ENCODE measurements at places on chromosomes 3 and 15. TPM values are rescaled to one million over a fixed set of nuclear protein-coding genes. Genes with fewer than 3 reads are reported as not detected.

DNA sequence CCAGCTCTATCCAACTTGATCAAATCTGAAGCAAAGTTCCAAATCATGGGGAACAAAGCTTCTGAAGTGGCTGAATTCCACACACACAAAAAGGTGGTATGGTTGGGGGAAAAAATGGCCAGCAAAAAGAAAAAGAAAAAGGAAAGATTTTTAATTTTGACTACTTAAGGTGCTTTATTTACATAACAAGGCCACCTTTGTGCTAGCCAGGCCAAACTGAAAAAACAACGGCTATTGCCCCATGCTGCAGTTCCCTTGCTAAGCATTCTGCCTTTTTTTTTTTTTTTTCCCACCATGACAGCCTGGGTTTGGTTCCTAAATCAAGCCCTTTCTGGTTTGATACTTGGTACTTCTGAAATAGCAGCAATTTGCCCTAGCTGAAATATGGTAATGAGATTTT is 66.5 kb upstream of the DAZL start:
- H3K27ac ChIP-seq = no peak overlapping the region
- peaks cover 5% of the 10 kb centered on the region for H3K27me3 ChIP-seq
- H3K4me3 ChIP-seq = no peak overlapping the region
- no peaks in the 10 kb centered on the region for H3K4me1 ChIP-seq
- DNase-seq = no peak
- H3K36me3 ChIP-seq = no peaks in the 10 kb centered on the region

DNA sequence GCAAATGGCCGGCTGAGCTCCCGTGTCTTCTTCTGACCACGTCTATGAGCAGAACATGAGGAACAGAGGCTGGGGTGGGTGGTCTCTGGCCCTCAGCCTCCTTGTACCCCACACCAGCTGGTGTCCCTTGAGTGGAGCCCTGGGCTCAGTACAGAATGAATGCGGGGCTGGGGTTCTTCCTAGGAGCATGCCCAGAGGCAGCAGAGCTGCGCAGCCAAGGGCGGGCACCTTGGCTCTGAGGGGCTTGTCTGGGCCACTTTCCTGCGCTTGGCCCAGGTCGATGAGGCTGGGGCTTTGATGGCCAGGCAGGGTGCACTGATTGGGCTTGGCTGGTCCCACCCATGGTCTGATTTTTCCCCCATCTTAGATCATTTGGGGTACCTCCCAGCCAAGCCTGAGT is 6.4 kb downstream of the SCN5A start:
- H3K4me3 ChIP-seq = no peak overlapping the region
- H3K27me3 ChIP-seq = peaks cover 43% of the 10 kb centered on the region
- no peaks in the 10 kb centered on the region for H3K4me1 ChIP-seq
- no peaks in the 10 kb centered on the region for H3K36me3 ChIP-seq
- DNase-seq = peak; percentile 43

DNA sequence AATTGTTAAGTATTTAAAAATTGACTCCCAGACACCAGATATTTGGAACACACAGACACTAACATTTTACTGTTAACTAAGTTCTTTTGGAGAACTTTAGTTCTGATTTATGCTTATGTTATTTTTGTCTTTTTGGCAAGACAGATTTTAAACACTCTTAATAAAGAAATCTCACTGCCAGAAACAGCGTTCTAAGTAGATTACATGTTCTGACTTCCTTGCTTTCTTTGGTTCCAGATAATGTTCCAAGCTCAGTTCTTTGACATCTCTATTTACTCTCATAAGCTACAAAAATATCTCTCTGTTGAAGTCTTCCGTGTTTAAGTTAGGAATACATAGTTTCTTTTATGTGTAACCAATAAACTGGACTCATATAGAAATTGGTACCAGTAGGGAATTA is 1699.6 kb downstream of the OTOL1 start:
- no peaks in the 10 kb centered on the region for H3K36me3 ChIP-seq
- H3K27ac ChIP-seq = no peak overlapping the region
- no peaks in the 10 kb centered on the region for H3K4me1 ChIP-seq

GRCh38 chr15:93080451-93080850 is 8.6 kb downstream of the RGMA start:
- peaks cover 10% of the 10 kb centered on the region for H3K36me3 ChIP-seq
- H3K27ac ChIP-seq = no peak overlapping the region
- no peak for DNase-seq
- H3K4me1 ChIP-seq = peaks cover 11% of the 10 kb centered on the region

Gene QTRT2
- 35.0 TPM for total RNA-seq

DNA sequence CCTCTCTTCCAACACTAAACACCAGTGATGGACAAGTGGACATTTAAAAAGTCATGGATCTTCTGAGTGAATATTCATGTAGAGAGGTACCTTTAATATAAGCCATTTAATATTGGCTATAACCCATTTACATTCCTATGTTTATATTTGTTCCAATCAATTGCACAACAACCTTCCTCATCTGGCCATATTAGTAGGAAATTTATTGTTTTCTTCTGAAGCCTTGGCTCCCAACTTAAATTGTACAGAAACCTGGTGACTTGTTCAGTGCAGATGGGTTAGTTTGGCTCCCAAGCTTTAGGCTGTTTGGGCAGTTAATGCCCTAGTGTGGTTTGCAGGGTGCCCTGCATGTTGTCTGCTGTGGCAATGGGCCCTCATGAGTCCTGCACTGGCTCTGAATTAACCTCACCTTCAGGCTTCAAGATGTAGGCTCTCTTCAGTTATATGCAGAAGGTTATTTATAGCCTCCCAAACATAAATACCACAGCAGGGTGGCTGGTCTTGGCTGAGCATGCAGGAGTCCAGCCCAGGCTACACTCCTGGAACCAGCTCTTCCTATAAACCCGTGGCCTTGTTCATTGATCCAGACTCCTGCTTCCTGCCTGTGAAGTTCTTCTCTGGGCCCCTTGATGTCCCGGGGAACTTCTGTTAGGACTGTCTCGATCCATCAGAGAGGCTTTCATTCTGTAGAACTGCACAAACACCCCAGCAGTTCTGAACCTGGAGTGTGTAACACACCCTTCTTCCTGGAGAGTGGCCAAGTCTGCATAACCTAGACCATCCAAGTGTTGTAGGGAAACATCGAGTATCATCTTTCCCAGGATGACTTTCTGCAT is 57.0 kb downstream of the DUT start:
- no peak for DNase-seq
- H3K4me1 ChIP-seq = peaks cover 39% of the 10 kb centered on the region
- H3K36me3 ChIP-seq = no peaks in the 10 kb centered on the region
- H3K27ac ChIP-seq = no peak overlapping the region

Gene A4GNT
- total RNA-seq = 0.34 TPM

DNA sequence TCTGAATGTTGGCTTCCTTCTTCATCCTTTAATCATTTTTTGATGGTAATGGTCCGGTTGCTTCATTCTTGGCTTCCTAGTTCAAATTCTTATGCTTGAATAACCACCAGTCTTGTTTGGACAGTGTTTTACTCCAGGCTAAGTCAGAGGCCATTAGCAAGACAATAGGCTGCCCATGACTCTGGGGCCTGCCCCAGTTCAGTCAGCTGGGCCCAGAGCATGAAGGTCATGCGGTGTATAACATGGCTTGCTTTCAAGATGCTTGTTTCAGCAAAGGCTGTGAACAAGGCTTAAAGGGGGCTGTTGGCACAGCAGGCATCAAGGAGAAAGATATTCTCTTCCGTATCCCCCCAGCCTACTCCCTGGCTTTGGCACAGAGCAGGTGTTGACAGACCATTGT is 13.7 kb downstream of the TM4SF18 start:
- no peak overlapping the region for H3K27ac ChIP-seq
- DNase-seq = no peak
- H3K36me3 ChIP-seq = no peaks in the 10 kb centered on the region
- H3K27me3 ChIP-seq = no peaks in the 10 kb centered on the region
- peaks cover 12% of the 10 kb centered on the region for H3K4me1 ChIP-seq

GRCh38 chr3:24490151-24490550 is 4.5 kb downstream of the THRB start:
- H3K4me1 ChIP-seq = peaks cover 12% of the 10 kb centered on the region
- H3K36me3 ChIP-seq = peaks cover 5% of the 10 kb centered on the region
- no peak overlapping the region for H3K27ac ChIP-seq
- DNase-seq = no peak
- H3K4me3 ChIP-seq = peak overlapping the region; percentile 51

GRCh38 chr15:90286678-90287077 is 21.2 kb downstream of the NGRN start:
- no peak overlapping the region for H3K4me3 ChIP-seq
- no peaks in the 10 kb centered on the region for H3K4me1 ChIP-seq

Data from type B pancreatic cell (in vitro differentiated cells).